Stimulated activated CD4-positive, alpha-beta T cell treated with anti-CD3 and anti-CD28 coated beads, Interleukin-12 subunit alpha, Interleukin-12 subunit beta, amount 100 ng/mL, for 24 hours (primary cell): ENCODE measurements at places on chromosomes 6 and 20.

DNA sequence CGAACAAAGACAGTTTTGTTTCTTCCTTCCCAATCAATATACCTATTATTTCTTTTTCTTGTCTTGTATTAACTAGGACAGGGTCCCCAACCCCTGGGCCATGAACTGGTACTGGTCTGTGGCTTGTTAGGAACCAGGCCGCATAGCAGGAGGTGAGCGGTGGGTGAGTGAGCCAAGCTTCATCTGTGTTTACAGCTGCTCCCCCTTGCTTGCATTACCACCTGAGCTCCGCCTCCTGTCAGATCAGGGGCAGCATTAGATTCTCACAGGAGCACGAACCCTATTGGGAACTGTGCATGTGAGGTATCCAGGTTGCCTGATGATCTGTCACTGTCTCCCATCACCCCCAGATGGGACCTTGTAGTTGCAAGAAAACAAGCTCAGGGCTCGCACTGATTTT is 151.9 kb downstream of the CDKAL1 start:
- no peak for DNase-seq

DNA sequence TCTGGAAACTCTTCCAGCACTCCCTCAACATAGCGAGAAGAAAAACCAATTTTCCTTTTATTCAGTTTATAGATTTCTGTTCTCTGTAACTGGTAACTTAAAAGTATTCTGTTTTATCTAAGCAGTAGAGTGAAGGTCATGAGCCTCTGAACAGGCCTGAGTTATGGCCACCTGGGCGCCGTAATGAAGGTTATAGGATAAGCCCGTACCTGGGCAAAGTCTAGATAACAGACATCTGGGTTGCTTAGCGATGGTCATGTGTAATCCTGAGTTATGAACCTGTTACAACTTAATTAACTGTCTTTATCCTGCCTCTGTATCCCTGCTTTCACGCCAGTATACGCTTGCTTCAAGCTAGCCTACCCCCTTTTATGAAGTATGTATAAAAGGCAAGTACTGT is 13.0 kb upstream of the FAM217A start:
- no peak for DNase-seq

- no peak for DNase-seq
Observed at GRCh38 chr6:47278545-47278944, 31.2 kb downstream of the TNFRSF21 start.

- no peak for DNase-seq
Observed at GRCh38 chr6:152356016-152356415, 281.1 kb downstream of the SYNE1 start.

- DNase-seq: no peak
Observed at GRCh38 chr6:142530566-142530965, 228.8 kb downstream of the ADGRG6 start.

DNA sequence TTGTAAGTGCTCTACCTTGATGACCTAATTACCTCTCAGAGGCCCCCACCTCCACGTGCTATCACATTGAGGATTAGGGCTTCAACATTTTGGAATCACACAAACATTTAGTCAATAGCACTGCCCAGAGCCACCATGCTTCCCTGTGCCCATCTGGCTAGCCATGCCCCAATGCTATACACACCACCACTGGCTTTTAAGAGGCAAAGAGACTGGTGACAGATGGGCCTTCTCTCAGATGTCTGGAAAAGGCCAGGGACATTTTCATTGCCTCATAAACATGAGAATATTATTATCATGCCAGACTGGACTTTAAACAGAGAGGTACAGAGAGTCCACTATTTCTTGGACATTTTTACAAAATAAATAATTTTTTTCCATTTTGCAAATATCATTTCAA is 29.8 kb downstream of the TRMT6 start:
- no peak for DNase-seq
